Gastroesophageal sphincter (tissue), 4 donors: ENCODE measurements at places on chromosomes 16 and 17. TPM values are rescaled to one million over a fixed set of nuclear protein-coding genes. Genes with fewer than 3 reads are reported as not detected.

The CTRB1 gene
- not detected for total RNA-seq

The HERPUD1 gene
- 87.5 TPM for total RNA-seq

The UTS2R gene
- not detected for total RNA-seq

The CDIP1 gene
- 13.2 TPM for total RNA-seq

The ADPRM gene
- 8.3 TPM for total RNA-seq

The ACSM2B gene
- total RNA-seq, result not detected

The WFIKKN1 gene
- 0.35 TPM for total RNA-seq

The NEURL4 gene
- 12.1 TPM for total RNA-seq

The DNAI2 gene
- not detected for total RNA-seq

The SMIM36 gene
- not detected for total RNA-seq

The EME1 gene
- total RNA-seq, result not detected

The SDK2 gene
- total RNA-seq, result 0.67 TPM

The RHBDF2 gene
- 7.3 TPM for total RNA-seq

The NPIPB12 gene
- 139 TPM for total RNA-seq

The CMTM1 gene
- not detected for total RNA-seq
